ENCODE measurements at places on chromosomes 6 and 20.

GRCh38 chr6:153727885-153728284 lies 311.2 kb upstream of the OPRM1 start:
- DNase-seq: no peak
- no peaks in the 10 kb centered on the region for H3K4me1 ChIP-seq
- H3K36me3 ChIP-seq: no peaks in the 10 kb centered on the region
- H3K4me3 ChIP-seq: no peak overlapping the region
- H3K27ac ChIP-seq: no peak overlapping the region

DNA sequence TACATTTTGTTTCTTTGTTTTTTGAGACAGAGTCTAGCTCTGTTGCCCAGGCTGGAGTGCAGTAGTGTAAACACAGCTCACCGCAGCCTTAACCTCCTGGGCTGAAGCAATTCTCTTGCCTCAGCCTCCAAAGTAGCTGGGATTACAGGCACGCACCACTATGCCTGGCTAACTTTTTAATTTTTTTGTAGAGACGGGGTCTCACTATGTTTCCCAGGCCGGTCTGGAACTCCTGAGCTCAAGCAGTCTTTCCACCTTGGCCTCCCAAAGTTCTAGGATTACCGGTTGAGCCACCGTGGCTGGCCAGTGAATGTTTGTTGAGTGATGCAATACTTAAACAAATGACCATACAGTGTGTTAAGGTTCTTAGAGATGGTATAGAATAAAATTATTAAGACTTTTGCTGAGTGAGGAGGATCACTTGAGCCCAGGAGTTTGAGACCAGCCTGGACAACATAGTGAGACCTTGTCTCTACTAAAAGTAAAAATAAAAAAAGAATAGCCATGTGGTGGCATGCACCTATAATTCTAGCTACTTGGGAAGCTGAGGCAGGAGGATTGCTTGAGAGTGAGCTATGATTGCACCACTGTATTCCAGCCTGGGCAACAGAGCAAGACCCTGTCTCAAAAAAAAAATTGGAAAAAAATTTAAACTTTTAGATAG lies 13.4 kb downstream of the CEP250 start:
- H3K4me3 ChIP-seq: no peak overlapping the region
- H3K4me1 ChIP-seq: peaks cover under 1% of the 10 kb centered on the region
- DNase-seq: no peak
- peaks cover 4% of the 10 kb centered on the region for H3K36me3 ChIP-seq
- H3K27me3 ChIP-seq: no peaks in the 10 kb centered on the region

DNA sequence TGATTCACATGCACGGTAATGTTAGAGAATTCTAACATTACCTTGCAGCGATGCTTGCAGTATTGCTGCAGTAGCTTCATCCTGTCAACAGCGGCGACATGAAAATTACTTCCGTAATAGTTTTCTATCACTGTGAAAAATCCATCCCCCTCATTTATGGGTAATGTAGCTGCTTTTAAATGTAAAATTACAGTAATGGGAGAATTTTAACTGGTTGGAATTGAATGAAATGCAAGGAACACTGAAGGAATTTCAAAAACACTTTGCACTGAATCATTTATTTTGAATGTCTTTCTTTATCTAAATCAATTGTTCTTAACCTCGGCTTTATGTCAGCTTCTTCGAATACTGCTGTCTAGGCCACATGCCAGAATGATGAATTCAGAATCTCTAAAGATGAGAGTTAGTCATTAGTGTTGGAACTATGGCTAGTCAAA lies 102.4 kb upstream of the HIVEP1 start:
- H3K27ac ChIP-seq: no peak overlapping the region
- H3K27me3 ChIP-seq: peaks cover 31% of the 10 kb centered on the region
- no peak overlapping the region for H3K4me3 ChIP-seq
- H3K4me1 ChIP-seq: no peaks in the 10 kb centered on the region
- DNase-seq: no peak

DNA sequence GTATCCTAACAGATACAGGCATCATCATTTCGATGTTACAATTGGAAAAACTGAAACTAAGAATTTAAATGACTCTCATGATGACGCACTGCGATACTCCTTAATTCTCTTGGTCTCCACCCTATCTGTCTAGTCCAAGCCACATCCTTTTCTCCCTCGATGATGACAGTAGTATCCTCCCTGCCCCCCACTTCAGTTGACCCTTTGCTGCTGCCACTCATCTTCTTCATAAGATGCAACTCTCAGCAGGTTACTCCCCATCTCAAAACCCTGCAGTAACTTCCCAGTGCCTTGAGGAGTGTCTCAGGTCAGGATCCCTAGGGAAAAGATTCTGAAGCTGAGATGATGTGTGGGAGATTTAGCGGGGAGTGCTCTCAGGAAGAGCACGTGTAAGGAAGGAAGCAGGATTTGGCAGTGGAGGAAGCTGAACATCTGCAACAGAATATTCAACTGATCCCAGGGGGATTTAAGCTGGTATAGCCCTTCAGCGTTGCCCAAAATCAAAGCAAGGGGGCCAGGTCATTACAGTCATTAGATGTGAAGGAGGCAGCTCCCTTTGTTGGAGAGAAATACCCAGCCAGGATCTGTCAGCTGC lies 16.1 kb downstream of the JPH2 start:
- no peaks in the 10 kb centered on the region for H3K4me1 ChIP-seq
- no peak overlapping the region for H3K27ac ChIP-seq
- no peak for DNase-seq

DNA sequence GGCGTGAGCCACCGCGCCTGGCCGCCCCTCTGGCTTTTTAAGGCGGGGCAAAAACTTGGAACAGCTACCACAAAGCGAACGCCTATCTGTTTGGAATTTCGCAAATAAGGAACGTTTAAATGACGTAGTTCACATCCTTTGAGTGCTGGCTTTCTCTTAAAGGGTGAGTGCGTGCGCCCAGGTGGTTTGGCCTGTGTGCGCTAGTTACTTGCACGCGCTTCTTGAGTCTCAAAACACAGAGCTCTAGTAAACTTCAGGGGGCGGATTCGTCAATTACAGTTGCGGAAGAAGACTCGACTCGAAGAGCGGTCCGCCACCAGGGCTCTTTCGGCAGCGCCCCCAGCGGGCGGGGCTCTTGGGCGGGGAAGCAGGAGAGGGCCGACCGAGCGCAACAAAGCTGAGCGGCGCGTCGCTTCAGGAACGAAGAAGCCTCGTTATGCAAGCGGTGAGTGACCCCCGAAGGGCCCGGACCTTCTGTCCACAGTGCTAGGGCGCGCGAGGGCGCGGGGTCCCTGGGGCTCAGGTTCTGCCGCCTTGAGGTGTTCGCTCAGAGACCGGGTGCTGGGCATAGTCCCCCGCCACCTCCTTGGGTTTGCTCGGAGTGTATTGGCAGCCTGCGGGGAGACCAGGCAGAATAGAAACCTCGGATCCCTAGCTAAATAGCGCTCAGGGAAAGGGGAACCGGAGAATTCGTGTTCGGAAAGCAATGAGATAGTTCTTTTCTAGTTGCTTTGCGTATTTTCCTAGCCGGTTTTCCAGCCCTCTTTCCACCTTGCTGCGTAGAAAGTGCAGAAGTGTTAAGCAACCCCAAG lies at the start of gene SYCP2L:
Gene SYCP2L, plus strand, starts transcription at position 362 of the 812 bp plus-strand sequence. Its CDS starts 75 bp downstream, at position 437.
- H3K36me3 ChIP-seq: no peaks in the 10 kb centered on the region
- no peaks in the 10 kb centered on the region for H3K4me1 ChIP-seq
- peaks cover 92% of the 10 kb centered on the region for H3K27me3 ChIP-seq
- no peak within 1 kb of the TSS for H3K4me3 ChIP-seq
- DNase-seq: no peak

GRCh38 chr6:30113003-30113759 lies at the start of gene TRIM31:
Gene TRIM31 (minus strand): TSS chr6:30113090. CDS start chr6:30112805, 285 bp downstream.
- no peaks in the 10 kb centered on the region for H3K36me3 ChIP-seq
- H3K27me3 ChIP-seq: peaks cover 69% of the 10 kb centered on the region
- no peak within 1 kb of the TSS for H3K27ac ChIP-seq
- H3K4me1 ChIP-seq: no peaks in the 10 kb centered on the region
- DNase-seq: no peak
